ENCODE measurements at places on chromosomes 13 and 19.

DNA sequence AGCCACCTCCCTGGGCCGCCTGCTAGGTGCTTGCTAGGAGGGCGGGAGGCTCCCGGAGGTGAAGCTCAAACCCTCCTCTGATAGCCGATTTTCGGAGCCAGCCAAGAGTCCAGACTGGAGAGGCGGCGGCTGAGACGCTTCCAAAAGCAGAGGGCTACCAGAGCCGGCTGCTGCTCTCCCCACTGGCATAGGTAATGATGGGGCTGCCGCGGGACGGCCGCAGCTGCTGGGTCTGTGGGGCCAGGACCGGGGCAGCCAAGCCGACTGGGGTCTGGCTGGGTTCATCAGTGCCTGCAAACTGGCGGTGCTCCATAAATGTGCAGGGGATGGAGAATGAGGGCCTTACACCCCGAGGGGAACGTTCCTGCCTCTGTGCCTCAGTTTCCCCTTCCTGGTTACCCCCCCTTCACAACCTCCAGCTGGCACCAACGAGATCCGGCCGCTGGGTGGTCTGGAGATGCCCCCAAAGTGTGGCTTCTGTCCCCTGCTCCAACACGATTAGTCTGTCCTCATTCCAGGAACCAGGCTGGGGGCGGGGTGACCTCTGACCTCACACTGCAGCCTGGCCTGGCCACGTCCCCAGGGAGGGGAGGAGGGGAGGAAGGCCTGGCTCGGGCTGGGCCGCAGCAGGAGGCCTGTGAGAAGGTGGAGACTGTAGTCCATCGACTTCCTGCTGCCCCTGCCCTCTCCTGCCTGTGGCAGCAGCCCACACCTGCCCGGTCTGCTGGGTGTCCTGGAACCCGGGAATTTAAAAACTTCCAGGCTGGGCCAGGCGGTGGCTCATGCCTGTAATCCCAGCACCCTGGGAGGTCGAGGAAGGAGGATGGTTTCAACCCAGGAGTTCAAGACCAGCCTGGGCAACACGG is 3.8 kb upstream of the WDR18 start:
- no peak for DNase-seq

GRCh38 chr19:17347877-17348276 is 10.5 kb downstream of the GTPBP3 start:
- no peak for DNase-seq

DNA sequence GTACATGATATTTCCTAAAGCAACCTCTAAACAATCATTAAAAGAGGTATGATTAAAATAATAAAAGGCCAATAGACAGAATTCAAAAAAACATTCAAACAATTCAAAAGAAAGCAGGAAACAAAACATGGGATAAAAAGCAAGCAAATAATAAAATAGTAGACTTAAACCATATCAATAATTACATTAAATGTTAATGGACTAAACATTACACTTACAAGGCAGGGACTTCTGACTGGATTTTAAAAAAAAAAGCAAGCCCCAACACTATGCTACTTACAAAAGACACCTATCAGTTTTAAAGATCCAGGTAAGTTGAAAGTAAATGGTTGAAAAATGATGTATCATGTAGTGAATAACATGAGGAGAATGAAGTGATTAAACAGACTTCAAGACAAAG is 65.2 kb downstream of the KLF2 start:
- DNase-seq: no peak

DNA sequence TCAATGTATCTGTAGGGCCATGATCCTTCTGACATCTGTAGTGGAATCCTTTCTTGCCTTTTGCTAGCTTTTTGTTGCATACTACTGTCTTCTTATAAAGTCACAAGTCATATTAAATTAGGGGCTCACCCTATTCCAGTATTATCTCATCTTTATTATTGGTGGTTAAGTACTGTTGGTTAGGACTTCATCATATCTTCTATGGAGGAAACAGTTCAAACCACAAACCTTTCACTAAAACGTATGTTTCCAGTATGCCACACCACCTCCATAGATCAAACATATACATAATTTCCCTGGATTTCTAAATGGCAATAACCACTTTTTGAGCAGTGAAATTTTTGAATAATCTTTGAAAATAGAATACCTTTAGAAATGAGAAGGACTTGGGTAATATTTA is 62.8 kb upstream of the PCDH9 start:
- no peak for DNase-seq

- DNase-seq: no peak
These were observed 1255.6 kb downstream of the DIAPH3 start for GRCh38 chr13:58908019-58908679.

- DNase-seq: no peak
These were observed 2.2 kb downstream of the ZNF175 start for GRCh38 chr19:51573331-51573730.

DNA sequence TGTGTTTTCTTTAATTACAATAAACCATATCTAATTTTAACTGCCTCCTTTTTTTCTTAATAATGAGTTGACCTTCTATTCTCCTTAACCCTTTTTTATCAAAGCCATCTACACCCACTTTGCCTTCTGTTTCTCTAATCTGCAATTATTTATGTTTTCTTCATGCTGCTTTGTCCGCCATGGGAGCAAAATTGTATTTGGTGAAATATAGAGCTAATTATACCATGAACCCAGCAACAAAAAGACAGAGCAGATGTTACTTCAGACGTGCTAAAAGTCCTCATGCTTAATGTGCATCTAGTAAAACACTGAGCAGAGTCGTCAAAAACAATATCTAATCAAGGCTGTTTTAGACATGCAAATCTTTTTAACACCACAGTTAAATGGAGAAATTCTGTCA is 264.7 kb downstream of the DACH1 start:
- no peak for DNase-seq

- no peak for DNase-seq
These were observed 78.6 kb downstream of the ZIC5 start for GRCh38 chr13:99892866-99893504.

DNA sequence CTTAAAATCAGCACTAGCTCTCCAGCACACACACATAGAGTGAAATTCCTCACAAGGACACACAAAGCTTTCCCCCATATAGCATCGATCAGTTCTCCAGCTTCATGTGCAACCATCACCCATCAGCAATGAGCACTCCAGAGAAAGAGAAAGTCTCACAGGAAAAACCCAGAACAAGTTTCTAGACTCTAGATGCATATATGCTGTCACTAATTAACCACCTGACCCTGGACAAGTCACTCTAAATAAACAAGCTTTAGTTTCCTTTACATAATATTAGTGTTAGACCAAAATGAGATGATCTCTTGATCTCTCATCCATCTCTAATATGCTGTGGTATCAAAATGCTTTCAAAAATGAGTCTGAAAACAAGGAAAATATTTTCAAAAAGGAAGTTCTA is 81.2 kb downstream of the TBC1D4 start:
- no peak for DNase-seq

DNA sequence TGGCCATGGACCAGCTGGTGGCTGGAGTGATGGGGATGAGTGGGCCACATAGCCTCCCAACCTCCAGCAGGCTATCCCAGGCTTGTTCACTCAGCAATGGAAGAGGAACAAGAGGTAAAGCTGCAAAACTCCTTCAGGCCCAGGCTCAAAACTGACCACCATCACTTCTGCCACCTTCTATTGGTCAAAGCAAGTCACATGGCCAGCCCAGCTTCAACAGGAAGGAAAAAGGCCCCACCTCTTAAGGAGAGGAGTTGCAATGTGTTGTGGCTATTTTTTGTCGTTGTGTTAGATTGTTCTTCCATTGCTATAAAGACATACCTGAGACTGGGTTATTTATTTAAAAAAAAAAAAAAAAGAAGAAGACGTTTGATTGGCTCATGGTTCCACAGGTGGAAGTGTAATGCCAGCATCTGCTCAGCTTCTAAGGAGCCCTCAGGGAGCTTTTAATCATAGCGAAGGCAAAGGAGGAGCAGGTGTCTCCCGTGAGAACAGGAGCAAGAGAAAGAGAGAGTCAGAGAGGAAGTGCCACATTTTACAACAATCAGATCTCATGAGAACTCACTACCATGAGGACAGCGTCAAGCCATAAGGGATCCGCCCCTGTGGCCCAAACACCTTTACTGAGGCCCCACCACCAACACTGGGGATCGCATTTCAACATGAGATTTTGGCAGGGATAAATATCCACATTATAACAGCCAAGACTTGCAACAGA is 5.4 kb downstream of the IGSF23 start:
- no peak for DNase-seq

DNA sequence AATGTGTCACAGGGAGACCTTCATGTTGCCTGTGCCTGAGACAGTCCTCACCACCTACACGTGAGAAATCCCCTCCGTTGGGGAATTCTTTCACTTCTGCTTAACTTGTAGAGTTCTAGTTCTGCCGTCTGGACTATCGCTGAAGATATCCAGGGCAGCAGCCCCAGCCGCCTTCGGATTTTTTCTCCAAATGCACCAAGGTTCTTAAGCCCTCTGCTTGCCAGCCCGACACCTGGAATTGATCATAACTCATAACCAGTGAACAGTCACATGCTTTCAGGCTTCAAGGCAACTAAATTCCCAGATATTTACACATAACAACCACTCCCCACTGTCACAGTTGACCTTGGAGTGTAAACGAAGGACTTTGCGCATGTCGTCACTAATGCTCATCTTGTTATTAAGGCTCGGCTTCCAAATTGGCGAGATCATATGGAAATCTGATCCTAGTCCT is 114.4 kb downstream of the RAB20 start:
- no peak for DNase-seq

GRCh38 chr13:110015253-110015652 is 228.9 kb upstream of the IRS2 start:
- DNase-seq: no peak

GRCh38 chr13:75307370-75307949 is 174.5 kb downstream of the TBC1D4 start:
- no peak for DNase-seq

- no peak for DNase-seq
These were observed 189.5 kb upstream of the MIR17HG start for GRCh38 chr13:91158017-91158395.

GRCh38 chr19:39446365-39447084 is 1.1 kb downstream of the SUPT5H start:
- no peak for DNase-seq

DNA sequence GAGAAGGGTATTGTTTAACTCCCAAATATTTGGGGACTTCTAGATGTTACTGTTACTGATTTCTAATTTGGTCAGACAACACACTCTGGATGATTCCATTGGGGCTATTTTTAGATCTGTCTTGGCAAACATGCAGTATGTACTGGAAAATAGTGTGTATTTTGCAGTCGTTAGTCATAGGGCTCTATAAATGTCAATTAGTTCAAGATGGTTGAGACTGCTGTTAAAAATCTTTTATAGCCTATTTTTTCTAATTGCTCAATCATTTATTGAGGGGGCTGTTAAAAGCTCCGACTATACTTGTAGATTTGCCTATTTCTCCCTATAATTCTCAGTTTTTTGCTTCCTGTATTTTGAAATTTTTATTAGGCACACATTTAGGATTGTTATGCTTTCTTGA is 31.4 kb downstream of the PPP5C start:
- DNase-seq: peak; percentile 78

- no peak for DNase-seq
These were observed 7.3 kb downstream of the NWD1 start for GRCh38 chr19:16726916-16727315.

- DNase-seq: no peak
These were observed 13.3 kb downstream of the TDRD3 start for GRCh38 chr13:60410299-60410698.

- DNase-seq: peak; percentile 79
These were observed 866 bp upstream of the ZSWIM4 start for GRCh38 chr19:13794398-13794756.

- no peak for DNase-seq
These were observed 45.1 kb upstream of the CNMD start for GRCh38 chr13:52784591-52785340.

DNA sequence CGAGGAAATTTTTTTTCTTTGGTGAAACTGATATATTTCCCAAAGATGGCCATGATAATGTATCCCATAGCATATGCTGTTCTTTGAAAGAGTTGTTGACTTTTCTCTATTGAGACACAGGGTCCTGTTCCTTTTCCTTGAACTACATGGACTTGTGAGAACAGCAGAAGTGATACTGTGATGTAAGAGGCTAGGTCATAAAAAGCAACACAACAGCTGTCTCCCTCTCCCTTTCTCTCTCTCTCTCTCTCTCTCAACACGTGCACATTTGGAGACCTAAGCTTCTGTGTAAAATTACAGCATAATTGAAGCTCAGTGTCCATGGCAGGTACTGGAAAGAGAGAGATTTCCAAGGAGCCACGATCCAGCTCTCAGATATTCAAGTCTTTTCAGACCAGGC is 1712.4 kb downstream of the EFNB2 start:
- no peak for DNase-seq

- no peak for DNase-seq
These were observed 1.9 kb downstream of the IFNL1 start for GRCh38 chr19:39297931-39298634.

DNA sequence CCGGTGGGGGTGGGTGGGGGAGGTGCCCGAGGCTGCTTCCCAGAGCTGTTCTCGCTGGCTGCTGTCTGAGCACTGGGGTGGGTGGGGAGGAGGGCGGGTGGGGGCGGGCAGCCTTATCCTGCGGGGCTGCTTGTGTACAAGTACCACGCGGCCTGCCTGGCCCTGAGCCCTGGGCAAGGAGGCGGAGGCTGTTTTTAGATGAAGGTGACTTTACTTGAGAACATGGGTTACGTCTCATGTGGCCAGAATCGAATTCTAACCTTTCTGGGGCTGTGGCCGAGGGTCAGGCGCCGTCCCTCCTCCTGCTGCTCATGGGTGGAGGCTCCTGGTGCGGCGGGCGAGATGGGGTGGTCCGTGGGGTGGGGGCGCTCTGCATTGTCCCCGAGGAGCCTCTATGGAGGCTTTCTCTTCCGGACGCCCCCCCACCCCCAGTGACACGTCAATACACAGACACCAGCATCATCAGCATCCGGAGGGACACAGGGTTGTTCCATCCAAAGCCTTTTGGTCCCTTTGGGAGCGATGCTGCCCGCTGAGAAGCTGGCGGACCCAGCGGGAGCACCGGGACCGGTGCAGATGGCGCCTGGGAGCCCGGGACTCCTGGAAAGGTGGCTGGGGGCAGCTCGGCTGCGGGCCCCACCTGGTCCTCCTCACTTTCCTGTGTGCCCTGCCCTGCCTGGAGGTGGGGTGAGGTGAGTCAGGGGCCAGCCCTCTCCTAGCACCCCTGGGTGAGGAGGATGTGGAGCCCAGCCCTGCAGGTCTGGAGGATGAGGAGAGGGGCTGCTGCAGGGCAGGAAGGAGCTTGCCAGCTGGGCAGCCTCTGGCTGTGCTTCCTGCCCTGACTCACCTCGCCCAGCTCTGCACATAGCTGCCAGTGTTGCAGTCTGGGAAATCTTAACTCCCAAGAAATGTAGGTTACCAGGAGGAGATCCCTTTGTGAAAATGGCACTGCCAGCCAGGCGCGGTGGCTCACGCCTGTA is 3.4 kb downstream of the BSG start:
- DNase-seq: peak; percentile 55

DNA sequence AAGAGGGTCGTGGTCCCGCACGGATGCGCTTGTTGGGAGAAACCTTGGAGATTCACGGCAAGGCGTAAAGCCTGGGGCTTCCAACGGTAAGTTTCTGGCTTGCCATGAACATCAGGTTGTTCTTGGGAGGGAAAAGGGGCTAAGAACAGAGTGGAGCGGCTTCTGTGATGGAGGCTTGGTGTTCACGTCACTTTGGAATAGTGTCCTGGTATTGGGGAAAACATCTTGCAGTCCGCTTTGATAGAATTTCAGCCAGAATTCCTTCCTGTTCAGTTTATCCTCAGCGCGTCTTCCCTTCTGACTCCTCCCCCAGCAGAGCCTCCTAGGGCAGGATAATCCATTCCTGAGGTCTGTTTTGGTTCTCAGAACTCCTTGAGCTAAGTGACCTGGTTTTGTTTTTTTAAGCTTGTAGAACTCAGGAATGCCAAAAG is 2.0 kb downstream of the KCTD15 start:
- no peak for DNase-seq

GRCh38 chr19:29850482-29850881 is 38.7 kb downstream of the CCNE1 start:
- DNase-seq: no peak

Measured in AG08395 (cell line).